ENCODE measurements at places on chromosomes 11 and 22. TPM values are rescaled to one million over a fixed set of nuclear protein-coding genes. Genes with fewer than 3 reads are reported as not detected.

Gene OR10S1
- not detected for total RNA-seq

Gene DKK3
- total RNA-seq, result 56.3 TPM

Gene P2RY2
- 6.0 TPM for total RNA-seq

Gene GPHA2
- total RNA-seq, result 1.3 TPM

Gene TRMT2A
- 55.1 TPM for total RNA-seq

Gene RAG2
- total RNA-seq, result 0.58 TPM

Gene ELMOD1
- 1.1 TPM for total RNA-seq

Gene KDM4E
- not detected for total RNA-seq

Gene SCGB1A1
- total RNA-seq, result not detected

Gene BIK
- total RNA-seq, result 1.1 TPM

Gene MYOD1
- total RNA-seq, result 11.8 TPM

Gene RIMBP3C
- total RNA-seq, result 0.82 TPM

Gene ENTHD1
- total RNA-seq, result not detected

Gene ZNF280A
- not detected for total RNA-seq

Gene LRRC74B
- not detected for total RNA-seq

Gene PRAME
- total RNA-seq, result 0.12 TPM

Gene PNPLA3
- total RNA-seq, result 1.3 TPM

Gene POU2F3
- 0.58 TPM for total RNA-seq

Gene MARK2
- 21.9 TPM for total RNA-seq

Gene KIF18A
- total RNA-seq, result 8.8 TPM

Gene CLDN25
- total RNA-seq, result not detected

Gene MS4A12
- not detected for total RNA-seq

Gene C11orf16
- 0.47 TPM for total RNA-seq

Gene LRRN4CL
- total RNA-seq, result 5.4 TPM

Gene GNB1L
- 8.0 TPM for total RNA-seq

Gene PRR33
- total RNA-seq, result 1.3 TPM

Gene MS4A4A
- total RNA-seq, result 7.9 TPM

Gene TRIM68
- 13.7 TPM for total RNA-seq

Gene ZNF70
- 9.0 TPM for total RNA-seq

Gene CYP2R1
- 16.1 TPM for total RNA-seq
